ENCODE measurements at places on chromosomes 16 and 17.

GRCh38 chr16:58577141-58577540, 52.5 kb downstream of the CNOT1 start:
- DNase-seq: no peak

DNA sequence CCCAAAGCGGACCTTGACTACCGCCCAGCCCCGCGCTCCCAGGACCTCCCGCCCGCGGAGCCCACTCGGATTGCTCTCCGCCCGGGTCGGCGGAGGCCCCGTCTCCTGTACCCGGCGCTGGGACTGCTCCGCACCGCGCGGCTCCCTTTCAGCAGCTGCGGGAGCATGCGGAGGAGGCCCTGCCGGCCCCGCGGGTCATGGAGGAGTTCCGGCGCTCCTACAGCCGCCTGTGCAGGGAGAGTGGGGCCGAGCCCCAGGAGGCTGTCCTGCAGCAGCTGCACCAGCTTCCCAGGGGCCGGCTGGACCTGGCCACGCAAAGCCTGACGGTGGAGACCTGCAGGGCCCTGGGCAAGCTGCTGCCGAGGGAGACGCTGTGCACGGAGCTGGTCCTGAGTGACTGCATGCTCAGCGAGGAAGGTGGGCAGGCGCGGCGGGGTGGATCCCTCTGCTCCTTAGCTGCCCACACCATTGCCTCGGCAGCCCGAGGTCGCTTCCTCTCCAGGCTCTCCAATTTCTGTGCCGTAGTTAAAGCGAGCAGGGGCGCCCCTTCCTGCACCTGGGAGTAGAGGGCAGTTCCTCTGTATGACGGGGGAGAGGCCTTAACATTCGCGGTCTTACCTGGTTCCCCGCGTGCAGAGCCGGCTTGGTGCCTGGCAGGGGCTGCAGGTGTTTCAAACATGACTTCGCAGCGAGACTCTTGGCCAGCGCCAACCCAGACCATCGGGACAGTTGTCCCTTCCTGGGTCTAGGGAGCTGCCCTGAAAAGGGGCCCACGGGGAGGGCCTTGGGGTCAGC, 539 bp downstream of the LRRC45 start:
- no peak for DNase-seq

DNA sequence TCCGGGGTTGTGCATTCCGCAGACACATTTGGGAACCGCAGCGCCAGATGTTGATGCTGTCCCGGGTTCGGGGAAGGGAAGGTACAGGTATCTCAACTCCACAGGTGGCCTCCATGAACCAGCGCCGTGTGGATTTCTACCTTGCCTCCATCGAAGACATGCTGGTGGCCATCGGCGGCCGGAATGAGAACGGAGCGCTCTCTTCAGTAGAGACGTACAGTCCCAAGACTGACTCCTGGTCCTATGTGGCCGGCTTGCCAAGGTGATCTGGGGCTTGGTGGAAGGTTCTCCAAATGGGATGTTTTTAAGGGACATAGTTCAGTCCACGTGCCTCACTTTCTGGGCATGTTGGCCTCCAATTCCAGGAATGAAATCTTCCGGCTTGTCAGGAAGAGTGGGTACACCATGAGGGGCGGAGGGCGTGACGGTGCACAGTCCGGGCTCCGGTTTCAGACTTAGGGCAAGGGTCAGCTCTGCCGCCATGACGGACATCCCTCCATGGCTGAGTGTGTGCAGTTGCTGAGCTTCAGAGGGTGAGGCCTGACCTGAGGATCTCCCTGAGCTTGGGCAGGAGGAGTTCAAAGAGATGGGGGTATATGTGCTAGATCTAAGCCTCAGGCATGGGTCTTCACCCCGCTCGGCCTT, 11.5 kb downstream of the KLHL36 start:
- DNase-seq: no peak

DNA sequence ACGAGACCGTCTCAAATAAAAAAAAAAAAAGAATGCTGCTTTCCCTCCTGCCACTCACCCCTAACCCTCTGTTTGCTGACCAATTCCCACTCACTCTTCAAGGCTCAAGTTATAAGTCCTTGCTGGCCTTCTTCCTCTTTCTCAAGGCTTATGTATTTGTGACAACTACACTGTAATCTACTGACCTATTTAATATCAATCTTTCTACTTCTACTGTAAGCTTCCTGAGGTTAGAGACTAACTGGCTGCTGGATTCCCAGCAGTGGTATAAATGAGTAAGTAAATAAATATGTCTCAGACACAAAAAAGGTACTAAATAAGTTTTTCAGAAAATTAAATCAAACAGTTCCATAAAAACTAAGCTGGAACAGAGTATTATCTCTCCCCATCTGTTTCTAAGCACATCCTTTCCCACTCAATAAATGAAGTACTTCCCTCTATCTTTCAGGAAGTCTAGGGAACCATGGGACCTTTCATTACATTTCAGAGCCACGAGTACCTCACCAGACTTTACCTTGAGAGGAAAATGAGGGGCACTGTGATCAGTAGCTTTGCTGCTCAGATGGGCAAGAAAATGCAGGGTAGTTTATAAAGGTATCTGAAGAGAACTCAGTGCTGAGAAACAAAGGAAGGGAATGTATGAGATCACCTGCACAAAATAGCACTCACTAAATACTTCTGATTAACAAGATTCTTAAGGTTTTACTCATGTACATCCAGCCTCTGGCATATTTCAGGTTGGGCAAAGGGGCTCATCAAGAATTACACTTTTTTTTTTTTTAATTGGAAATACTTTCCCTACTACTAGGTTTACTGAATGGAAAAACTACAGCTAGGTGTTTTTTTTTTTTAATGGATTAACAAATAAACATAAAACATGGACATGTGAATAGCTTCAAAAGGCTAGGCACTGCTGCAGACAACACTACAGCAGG, 10.8 kb downstream of the SSH2 start:
- no peak for DNase-seq

DNA sequence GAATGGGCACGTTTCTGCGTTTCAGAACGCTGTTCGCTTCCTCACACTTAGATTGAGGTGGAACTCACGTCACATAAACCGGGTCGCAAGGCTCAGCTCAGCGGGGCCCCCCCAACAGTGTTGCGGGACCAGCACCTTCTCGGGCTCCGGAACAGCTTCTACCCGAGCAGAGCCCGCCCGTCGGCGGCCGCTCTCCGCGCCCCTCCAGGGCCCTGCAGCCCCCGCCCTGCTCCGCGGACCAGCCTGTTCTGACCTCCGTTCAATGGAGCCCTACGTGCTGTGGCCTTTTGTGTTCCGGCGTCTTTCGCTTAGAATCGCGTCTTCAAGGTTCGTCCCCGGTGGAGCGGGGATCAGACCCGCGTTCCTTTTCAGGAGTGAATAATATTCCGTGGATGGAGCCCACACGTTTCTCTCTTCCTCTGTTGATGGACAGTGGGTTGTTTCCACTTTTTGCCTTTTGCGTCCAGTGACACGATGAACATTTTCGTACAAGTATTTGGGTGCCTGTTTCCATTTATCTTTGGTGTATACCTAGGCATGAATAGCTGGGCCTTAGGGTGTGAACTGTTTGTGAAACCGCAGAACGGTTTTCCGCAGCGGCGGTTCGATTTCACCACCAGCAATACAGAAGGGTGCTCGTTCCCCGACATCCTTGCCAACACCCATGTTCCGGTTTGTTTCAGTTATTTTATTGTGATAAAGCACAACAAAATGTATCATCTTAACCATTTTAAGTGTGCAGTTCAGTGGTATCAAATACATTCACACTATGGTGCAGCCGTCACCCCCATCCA, 2.3 kb upstream of the SLC22A31 start:
- no peak for DNase-seq

- peak; percentile 47 for DNase-seq
These were observed 4.8 kb upstream of the SHISA9 start for GRCh38 chr16:12896562-12896961.

DNA sequence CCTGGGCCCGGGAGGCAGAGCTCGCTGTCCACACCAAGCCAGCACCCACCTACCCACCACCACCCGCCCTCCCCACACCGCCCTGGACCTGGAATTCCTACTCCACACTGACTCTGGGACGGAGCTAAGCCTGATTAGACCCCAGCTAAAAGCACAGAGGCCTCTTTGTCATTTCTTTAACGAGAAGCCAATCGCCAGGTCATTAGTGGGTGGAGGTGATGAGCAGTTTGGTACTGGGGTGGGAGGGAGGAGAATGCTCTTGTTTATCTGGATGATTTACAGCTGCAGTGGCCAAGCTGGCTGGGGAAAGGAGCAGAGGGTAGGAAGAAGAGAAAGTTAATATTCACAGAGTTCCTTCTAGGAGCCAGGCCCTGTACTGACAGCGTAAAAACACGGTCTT, 6.0 kb upstream of the BHLHA9 start:
- DNase-seq: no peak

- DNase-seq: peak; percentile 48
These were observed 37.8 kb downstream of the MSI2 start for GRCh38 chr17:57294101-57294500.

GRCh38 chr16:84462296-84463210, 41.9 kb downstream of the MEAK7 start:
- DNase-seq: no peak

DNA sequence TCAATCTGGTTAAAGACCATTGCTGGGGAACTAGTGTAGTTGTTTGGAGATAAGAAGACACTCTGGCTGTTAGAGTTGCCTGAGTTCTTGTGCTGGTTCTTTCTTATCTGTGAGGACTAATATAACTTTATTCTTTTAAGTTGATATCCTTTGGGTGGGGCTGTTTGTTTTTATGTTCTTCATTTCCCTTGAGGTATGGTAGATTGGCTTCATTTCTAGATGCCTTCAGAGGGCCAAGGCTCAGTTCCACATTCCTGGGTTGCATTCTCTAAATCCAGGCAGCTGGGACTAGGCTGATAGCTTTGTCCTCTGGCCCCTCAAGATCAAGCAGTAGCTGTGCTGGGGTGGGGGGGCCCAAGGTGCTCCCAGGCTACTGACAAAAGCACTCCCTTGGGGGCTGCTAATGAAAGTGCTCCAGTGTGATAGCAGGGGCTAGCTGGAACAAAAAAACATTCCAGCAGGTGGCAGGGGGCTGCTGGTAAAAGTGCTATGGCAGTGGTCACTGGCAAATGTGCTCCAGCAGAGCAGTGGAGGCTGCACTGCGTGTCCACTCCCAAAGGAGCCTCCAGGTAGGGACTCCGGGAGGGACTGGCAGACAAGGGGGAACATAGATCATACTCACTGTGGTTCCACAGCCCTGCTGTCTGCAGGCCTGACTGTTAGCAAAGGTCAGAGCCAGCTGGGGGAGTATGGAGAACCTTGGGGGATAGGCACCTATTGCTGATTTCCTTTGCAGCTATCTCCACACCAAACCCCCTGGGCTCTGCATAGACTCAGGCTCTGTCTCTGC, 45.9 kb upstream of the KCNJ16 start:
- DNase-seq: no peak

GRCh38 chr16:71670537-71670936, 44.6 kb downstream of the MARVELD3 start:
- no peak for DNase-seq

DNA sequence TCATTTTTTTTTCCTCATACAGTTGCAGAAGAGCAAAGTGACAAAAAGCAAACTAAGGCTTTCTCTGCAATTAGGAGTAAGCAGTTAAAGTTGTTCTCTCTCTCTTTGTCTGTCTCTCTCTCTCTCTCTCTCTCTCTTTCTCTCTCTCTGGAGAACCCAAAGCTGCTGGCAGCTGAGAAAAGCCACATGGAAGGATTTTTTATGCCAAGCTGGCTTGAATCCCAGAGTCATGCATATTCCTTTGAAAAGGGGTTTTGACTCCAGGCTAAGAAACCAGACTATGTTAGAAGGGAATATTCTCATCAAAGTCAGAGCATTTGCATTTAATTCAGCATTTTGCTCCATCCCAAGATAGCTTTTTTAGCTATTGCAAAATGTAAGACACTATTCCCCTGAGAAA, 1114.2 kb upstream of the GOT2 start:
- no peak for DNase-seq

DNA sequence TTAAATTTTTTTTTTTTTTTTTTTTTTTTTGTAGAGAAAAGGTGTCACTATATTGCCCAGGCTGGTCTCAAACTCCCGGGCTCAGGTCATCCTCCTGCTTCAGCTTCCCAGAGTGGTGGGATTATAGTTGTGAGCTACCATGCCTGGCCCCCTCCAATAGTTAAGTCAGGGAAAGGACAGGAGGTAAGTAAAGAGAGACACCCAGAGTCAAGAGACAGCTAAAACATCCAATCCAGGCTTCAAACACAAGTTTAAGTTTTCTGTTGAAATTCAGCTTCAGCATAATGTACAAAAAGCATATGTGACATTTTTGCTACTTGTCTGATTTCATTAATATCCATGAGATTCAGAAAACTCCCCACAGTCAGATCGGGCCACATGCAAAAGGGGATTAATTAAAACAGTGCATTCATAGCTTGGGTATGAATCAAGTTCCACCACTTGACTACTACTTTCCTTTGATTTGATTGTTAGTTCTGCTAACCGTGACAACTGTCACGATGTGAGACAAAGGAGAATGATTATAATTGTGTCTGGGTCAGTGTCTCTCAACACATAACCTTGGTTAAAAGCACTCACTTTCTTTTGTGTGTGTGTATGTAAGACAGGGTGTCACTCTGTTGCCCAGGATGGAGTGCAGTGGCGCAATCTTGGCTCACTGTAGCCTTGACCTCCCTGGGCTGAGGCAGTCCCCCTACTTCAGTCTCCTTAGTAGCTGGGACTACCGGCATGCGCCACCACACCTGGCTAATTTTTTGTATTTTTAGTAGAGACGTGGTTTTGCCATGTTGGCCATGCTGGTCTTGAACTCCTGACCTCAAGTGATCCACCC, 184.9 kb downstream of the PARN start:
- DNase-seq: no peak

GRCh38 chr16:63663155-63663554, 1458.7 kb downstream of the CDH11 start:
- no peak for DNase-seq

DNA sequence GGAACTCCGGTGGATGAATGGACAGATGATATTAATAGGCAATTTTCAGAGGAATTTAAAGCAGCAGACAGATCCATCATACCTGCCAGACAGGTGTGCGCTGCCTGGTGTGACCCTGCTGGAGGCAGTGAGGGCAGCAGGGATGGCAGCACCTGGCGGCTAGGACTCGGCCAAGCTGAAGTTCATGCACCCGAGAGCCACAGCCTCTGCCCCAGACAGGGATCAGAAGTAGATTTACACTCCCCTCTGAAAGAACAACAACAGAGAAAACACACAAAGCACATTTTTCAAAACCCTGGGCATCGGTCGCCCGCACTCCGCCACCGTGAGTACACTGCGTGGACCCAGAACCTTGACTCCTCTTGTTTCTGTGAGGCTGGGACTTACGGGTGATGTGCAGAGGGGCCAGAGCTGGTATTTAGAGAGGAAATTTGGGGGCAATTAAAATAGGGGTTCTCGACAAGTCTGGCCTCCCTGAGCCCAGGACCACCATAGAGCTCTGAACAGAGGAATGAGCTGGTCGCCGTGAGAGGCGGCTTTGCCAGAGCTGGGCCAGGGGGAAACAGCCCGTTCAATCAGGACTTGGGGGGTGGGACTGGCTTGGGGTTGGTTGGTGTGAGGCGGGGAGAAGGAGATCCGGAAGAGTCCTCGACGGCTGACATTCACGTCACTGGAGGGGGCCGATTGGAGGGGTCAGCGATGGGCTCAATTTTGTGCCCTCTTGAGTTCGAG, 101.0 kb downstream of the METRNL start:
- DNase-seq: no peak

GRCh38 chr16:75733305-75734211, 7.3 kb upstream of the CPHXL start:
- no peak for DNase-seq
